Stimulated activated CD4-positive, alpha-beta T cell treated with anti-CD3 and anti-CD28 coated beads, TNF-alpha, amount 100 ng/mL, for 4 hours (primary cell): ENCODE measurements at places on chromosomes 1 and 21.
A peak's percentile ranks its signal among the peaks of the same experiment; 100 is the strongest.

- no peak for DNase-seq
Observed at GRCh38 chr1:28326984-28327383, 1.9 kb upstream of the MED18 start.

DNA sequence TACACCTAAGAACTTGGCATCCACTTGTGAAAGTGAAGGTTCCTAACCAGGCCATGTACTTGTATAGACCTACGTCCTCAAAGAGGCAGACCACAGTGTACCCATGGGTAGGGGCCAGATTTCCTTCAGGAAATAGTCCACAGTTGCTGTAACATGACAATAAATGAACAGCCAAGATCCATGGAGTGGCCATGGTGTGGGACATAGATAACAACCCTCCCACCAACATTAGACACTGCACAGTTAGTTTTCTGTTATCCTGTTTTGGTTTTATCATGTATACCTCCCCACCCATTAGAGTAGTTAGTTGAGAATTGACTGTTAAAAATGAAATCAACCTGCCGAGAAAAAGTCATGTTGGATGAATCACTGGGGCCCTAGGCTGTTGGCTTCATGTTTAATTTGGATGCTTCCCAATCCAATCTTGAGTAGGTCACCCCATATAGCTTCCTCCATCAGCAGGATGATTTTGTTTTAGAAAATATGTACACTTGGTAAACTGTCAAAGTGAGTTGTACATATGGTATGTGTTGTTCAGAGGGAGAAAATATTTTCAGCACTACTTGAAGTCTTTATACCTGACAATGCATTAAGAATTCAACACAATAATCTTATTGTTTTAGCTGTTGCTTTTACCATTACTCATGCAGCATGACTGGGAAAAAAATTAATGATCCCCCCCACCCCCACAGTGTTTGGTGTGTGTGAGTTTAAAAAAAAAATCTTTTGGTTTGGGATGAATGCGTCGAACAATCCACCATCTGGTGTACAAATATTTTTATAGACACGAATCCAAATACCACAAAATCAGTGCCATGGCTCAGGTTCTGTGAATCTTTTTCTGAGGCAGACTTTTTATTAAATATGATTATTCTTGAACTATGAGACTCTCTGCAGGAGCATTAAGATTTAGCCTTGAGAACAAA is 88.3 kb upstream of the ARHGAP29 start:
- no peak for DNase-seq

DNA sequence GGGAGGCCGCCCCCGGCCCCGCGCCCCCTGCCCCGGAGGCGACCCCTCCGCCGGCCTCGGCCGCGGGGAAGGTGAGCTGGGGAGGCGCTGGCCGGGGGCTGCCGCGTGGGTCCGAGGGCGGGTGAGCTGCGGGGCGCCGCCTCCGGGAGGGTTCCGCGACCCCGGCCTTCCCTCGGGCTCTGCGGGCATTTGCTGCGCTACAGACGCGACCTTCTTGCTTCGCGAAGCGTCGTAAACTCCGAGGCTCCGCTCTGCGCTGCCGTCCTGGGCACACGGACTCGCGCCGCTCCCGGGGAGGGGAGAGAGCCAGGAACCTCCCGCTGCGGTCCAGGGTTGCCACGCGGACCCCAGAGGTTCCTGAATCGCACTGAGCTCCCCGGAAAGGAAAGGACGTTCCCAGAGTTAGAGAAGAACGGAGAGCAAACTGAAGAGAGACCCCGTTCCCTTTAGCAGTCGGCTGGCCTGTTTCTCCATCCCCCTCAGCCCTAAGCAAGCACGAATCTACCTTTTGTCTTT is 345 bp downstream of the SLX9 start:
- DNase-seq = no peak

GRCh38 chr1:165851034-165851658 is 23.7 kb downstream of the UCK2 start:
- DNase-seq = no peak

DNA sequence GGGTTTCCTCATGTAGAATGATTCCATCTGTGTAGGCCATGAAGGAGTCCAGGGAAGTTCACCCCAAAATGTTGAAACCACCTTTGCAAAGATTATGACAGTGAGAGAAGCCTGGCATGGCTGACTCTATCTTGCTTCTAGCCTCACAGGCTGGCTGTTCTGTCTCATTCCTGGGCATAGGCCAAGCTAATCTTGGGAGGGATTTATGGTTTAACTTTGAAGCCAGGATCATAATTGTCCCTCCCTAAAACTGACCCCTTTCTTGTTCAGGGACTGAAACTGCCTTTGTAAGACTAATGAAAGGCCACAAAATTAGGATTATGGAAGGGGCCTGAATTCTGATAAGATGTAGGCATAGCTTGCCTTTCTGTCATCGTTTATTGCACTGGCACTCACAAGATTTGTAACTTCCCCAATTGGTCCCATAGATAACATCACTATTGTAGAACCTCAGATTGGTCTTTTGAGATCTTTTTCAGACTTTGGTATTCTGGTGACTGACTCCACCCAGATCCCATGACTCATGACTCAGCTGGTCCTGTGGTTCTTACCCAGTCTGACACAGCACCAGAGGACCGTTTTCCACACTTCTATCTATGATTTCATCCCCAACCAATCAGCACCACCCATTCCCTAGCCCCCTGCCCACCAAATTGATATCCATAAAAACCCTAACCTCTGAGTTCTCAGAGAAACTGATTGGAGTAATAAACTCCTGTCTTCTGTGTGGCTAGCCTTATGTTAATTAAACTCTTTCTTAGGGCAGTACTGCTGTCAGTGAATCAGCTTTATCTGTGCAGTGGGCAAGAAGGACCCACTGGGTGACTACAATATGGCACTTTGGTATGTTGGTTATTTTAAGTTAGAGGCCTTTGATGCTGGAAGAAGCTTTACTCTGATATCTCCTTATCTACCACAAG is 13.6 kb upstream of the LAMTOR5 start:
- DNase-seq = no peak

DNA sequence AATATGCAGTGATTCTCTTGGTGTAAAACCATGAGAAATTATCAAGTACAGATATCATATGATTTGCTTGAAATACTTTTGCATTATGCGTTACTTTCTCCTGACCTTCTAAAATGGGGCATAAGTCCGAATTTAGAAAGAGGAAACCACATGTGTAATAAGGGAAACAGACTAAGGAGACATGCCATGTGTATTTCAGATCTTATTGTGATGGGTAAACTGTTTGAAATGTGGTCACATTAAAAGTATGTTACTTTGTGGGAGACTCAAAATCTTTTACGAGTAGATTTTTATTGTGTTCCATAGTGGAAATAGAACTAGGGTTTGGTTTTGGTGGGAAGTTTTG is 173.0 kb downstream of the NFIA start:
- no peak for DNase-seq

- no peak for DNase-seq
Observed at GRCh38 chr1:55231745-55232144, 16.6 kb upstream of the USP24 start.

DNA sequence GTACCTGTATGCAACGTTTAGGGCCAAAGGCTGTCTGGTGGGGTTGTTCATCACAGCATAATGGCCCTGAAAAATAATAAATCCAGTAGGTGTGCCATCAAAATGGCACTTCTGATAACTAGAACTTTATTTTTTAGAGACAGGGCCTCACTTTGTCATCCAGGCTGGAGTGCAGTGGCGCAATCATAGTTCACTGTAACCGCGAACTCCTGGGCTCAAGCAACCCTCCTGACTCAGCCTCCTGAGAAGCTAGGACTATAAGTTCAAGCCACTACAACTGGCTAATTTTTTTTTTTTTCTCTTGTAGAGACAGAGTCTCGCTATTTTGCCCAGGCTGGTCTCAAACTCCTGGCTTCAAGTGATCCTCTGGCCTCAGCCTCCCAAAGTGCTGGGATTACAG is 4.7 kb downstream of the SNAPIN start:
- no peak for DNase-seq

DNA sequence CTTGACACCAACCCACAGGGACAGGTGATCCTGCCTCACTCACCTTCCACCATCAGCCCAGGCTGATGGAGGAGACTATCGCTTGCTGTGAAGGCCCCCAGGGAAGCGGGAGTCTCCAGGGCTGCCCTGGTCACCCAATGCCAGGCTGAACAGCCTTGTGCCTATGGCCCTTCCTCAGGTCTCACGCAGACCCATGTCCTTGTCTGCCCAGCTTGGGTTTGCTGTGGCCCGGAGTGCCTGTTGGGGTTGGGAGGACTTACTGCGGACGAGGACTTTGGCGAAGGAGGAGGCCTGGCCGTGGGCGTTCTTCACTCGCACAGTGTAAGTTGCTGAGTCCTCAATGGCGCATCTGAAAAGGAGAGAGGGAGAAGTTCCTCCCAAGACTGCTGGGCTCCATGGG is 14.3 kb downstream of the MYOM3 start:
- no peak for DNase-seq

GRCh38 chr21:22890656-22891055 is 1892.4 kb downstream of the NCAM2 start:
- DNase-seq = no peak

- DNase-seq = no peak
Observed at GRCh38 chr1:31055501-31055900, 10.0 kb downstream of the PUM1 start.

- DNase-seq = no peak
Observed at GRCh38 chr1:9194024-9194423, 40.5 kb upstream of the H6PD start.

DNA sequence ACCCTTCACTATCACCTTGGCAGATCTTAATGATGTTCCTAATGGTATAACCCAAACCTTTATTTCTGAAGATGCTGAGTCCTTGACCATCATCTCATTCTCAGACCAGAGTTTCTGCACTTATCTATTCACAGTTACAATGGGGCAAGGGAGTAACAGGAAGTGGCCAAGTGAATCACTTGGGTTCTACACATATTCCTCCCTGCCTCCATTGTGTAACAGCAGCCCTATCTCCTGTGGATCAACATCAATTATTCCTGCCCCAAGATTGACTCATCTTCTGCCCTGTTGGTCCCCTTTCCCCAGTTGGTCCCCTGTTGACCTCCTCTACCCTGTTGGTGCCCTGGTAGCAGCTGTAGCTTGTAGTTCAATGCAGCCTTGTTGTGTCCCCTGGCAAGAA is 10.3 kb upstream of the S100A7 start:
- no peak for DNase-seq

DNA sequence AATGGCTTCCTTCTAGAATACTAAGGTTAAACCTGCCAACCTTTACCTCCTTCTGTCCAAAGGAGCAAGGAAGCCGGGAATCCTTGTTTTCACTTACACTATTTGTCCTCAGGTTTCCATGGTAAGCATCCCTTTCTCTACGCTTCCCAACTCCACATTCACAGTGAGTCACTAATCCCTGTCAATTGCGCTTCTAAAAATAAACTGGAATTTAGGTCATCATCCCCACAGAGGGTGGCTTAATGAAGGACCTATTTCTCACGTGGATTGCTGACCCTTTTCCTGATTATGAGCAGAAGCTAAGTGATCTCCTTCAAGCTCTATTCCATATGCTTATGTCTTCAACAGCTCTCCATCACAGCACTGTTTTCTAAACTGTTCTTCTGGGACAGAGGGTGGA is 39.9 kb upstream of the ABCA4 start:
- DNase-seq = no peak

DNA sequence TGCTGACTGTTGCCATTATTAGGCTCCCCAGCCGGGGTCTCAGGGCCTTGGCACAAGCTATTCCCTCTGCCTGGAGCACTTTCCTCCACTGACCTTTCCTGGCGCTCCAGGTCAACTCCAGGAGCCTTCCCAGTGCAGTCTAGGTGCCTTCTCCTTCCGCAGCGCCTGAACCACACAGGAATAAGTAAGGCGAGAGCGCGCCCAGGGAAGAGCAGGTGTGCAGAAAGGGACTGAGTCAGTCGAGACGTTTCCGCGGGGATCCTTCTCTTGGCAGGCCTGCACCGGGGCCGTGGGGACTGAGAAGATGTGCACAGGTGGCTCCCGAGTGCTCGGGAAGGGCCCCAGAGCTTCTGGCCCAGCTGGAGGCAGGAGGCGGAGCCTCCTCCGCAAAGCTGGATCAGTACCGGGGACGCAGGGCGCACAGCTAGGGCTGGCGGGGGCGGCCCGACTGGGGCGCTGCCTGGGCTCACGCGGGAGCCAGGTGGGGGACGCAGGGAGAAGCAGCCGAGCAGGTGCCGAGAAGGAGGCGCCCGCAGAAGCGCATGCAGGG is 765 bp upstream of the BMP8A start:
- DNase-seq = peak; percentile 17

GRCh38 chr1:212271234-212271633 is 14.0 kb upstream of the PPP2R5A start:
- no peak for DNase-seq
